ENCODE measurements at places on chromosomes 1 and 21.

DNA sequence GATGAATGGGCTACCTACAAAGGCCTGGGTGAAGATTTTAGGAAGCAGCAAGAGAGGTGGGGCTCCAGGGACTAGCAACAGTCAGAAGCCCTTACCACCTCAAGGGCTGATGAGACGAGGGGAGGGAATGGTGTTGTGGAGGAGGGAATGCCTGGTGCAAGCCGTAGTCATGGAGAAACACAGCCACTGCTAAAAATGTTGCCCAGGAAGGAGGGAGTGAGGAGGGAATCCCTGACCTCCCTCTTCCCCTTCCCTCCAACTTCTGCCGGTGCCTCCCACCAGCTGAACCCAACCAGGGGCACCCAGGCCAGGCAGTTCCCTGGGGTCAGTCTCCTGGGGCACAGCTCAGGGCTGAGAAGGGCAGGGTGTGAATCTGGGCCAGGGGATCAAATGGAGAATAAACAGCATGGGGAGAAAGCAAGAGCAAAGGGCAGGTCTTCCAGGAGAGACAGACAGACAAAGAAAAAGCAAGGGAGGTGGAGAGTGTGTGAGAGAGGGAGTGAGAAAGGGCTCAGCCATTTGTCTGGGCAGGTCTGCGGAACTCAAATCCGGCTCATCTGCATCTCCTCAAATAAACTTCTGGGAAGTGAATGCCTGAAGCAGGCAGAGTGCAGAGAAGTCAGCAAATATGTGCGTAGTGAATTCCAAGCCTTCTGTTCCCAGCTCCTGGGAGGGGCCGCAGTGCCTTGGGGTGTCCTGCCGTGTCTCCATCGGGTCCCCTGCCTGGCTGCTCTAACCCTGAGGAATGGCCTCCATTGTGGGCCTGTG is 27.1 kb upstream of the POU3F1 start:
- DNase-seq, result no peak

DNA sequence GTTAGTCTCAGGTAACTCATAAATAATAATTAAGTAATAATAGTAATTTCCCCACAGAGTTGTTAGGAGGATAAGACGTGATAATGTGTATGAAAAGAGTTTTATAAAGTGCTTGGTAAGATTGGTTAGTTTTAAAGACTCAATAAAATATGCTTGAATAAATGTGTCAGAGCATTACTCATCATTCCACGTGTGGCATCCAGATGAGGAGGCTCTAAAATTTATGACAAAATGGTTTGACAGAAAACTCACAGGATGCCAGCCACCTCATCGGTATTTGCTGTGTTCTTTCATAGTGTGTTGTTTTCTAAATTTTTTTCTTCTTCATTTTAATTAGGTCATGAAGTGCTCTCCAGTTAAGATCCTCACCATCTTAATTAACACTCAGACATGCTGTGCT is 19.1 kb upstream of the SPAG17 start:
- DNase-seq, result no peak

- no peak for DNase-seq
Measured at GRCh38 chr1:54287801-54288211, 87.8 kb downstream of the MRPL37 start.

DNA sequence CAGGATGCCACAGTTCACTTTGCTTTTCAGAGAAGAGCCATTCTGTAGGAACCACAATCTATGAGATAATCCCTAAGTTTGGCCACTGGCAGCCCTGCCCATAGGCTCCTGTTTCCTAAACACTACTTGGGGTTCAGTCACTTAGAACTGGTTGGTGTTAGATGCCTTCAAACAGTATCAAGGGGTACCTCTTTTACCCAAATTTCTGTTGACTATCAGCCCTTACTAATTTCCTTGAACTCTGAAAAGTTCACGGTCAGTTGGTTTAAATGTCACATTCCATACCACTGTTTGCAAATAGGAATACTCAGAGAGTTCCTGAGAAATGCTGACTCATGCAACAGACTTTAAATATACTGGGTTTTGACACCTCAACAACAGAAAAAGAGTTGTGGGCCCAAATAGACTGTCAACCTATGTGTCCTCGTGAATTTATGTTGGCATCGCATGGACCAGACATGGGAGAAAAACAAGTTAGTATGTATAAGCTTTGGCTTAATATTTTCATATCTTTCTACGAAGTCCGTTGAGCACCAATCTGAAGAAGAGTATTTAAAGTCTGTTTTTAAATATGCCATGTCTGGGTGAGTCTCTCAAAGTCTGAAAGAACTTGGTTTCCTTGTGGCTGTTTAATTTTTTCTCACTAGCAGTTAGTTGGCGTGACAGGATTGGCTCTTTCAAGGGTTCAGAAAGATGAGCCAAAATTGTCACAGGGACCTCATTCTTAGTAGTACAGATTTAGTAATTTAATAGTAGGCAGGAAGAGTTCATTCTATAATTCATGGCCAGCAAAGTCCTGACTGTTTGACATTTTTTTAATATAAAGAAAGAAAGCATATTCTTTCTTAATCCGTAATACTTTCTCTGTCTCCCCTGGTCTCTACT is 56.5 kb upstream of the ZNF326 start:
- no peak for DNase-seq

GRCh38 chr1:202167708-202168415 is 7.5 kb upstream of the PTPN7 start:
- no peak for DNase-seq

DNA sequence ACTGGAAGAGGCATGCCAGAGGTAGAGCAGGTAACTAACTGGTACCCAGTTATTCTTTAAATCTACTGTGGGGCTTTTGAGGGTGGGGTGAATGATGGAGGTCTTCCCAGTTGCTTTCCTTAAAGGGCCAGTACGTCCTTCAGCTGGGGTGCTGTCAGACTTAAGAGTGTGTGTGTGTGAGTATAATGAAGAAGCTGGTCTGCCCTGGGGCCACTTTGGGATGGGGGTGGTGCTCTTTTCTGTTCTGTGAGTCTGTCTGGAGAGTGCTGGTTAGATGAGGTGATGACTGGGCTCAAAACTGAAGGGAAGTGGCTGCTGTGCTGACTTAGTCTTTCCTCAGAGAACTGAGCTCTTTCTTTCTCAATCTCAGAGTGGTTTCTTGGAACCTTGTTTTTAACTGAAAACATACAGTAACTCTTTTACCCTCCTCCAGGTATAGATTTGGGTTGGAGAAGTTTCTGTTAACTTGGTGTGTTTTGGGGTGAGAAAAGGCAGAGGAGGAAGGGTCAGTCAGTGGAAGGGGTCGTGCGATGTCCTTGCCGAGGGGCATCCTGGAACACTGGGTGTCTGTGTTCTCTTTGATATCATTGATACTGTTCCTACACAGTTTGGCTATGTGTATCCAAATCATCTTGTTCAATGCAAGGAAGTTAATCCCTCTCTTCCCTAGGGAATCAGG is 746 bp downstream of the MACF1 start:
- DNase-seq, result no peak

- no peak for DNase-seq
Measured at GRCh38 chr1:27726173-27727044, 648 bp downstream of the FAM76A start.

DNA sequence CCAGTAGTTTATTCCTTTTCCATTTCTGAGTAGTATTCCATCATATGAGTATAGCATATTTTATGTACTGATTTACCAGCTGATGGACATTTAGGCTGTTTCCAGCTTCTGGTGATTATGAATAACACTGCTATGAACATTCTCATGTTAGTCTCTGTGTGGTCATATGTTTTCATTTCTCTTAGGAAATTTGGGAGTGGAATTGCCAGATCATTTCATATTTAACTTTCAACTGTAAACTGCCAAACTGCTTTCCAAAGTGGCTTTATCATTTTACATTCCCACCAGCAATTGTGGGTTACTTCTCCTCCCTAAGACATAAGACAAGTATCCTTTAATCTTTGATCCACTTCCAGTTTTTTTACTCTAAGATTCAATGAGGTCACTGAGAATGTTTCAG is 85.7 kb upstream of the RALGPS2 start:
- no peak for DNase-seq

DNA sequence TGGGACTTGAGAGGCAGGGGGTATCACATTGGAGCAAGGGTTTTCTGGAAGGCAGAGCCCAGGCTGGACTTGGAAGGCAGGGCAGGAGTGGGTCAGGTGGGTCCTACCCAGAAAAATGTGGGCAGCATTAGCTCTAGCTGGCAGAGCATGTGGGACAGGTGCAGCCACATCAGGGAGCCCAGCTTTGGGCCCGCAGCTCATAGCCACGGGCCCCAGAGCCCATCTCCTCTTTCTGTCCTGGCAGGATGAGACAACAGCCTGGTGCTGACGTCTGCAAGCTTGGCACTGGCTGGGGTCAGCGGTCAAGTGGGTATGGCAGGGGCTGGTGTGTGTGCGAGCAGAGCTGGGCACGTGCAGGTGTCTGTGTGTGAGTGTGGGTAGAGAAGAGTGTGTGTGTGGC is 154.7 kb downstream of the GRIK3 start:
- no peak for DNase-seq

GRCh38 chr1:76300556-76300955 is 226.0 kb downstream of the ST6GALNAC3 start:
- DNase-seq, result no peak

DNA sequence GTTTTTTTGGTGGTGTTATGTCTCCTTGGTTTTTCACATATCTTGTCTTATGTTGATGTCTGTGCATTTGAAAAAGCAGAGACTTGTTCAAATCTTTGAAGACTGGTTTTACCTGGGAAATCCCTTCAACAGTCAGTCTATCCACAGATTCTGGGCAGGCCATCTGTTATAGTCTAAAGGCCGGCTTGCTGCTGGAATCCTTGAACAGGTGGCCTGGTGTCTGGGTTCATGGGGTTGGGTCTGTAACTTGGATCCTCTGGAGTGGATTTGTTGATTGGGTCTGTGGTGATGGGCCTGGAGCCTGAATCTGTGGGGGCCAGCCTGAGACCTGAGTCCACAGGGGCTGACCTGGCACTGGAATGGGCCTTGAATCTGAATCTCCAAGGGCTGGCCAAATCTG is 12.2 kb downstream of the LORICRIN start:
- DNase-seq, result no peak

- DNase-seq, result no peak
Measured at GRCh38 chr1:234692966-234693580, 83.1 kb upstream of the IRF2BP2 start.

- no peak for DNase-seq
Measured at GRCh38 chr1:190416239-190416638, 61.4 kb downstream of the BRINP3 start.

- DNase-seq, result no peak
Measured at GRCh38 chr1:155859881-155860871, 809 bp downstream of the SYT11 start.

GRCh38 chr1:36406440-36406839 is 8.7 kb upstream of the LSM10 start:
- no peak for DNase-seq

DNA sequence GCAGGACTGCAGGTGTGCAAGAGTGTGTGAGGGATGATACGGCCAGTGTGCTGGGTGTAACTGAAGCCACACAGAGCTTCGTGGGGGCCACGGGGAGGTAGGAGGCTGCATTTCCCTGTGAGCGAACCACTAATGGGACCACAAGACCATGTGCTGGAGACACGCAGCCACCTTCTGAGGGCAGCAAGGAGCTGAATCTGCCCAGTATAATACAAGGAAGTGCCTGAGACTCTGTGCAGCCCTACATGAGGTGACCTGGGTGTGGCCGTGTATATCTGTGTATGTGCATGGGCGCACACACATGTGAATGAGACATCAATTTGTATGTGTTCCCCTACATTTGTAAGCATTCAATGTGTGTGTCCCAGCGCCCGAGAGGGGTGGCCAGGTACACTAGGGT is 50.8 kb downstream of the CHD5 start:
- DNase-seq, result no peak

DNA sequence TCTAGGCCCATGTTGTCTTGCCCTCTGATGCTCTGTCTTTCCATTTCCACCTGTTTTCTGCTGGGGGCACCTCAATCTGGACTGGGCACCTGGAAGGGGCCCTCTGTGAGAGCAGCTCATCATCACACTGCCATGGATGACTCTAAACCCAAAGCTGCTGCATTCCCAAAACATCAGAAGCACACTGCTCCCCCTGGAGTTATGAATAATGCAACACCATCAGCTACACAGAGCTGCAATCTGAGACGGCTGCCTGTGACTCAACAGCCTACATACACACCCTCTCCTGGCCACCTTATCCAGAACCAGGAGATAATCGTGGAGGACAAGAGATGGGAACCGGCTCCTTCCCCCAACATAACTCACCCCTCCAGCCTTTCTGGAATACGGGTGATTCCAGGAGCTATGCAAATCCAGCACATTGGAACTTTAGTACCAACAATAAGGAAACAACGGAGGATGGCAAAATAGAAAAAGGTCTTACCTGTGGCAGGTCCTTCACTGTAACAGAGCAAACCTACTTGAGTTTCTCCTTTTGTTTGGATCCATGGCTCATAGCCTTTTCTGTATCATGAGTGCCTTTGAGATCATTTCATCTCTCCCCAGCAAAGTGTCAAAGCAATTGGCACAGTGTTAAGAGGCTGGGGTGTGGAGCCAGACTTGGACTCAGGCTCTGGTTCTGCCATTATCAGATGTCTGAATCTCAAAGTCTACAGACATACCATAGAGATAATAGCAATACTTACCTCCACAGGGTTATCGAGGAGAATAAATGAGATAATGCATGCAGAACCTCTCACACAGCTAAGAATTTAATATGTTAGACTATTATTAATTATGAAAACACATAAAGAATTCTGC is 29.3 kb downstream of the AK2 start:
- no peak for DNase-seq

GRCh38 chr1:229087906-229088305 is 183.0 kb upstream of the RAB4A start:
- no peak for DNase-seq

DNA sequence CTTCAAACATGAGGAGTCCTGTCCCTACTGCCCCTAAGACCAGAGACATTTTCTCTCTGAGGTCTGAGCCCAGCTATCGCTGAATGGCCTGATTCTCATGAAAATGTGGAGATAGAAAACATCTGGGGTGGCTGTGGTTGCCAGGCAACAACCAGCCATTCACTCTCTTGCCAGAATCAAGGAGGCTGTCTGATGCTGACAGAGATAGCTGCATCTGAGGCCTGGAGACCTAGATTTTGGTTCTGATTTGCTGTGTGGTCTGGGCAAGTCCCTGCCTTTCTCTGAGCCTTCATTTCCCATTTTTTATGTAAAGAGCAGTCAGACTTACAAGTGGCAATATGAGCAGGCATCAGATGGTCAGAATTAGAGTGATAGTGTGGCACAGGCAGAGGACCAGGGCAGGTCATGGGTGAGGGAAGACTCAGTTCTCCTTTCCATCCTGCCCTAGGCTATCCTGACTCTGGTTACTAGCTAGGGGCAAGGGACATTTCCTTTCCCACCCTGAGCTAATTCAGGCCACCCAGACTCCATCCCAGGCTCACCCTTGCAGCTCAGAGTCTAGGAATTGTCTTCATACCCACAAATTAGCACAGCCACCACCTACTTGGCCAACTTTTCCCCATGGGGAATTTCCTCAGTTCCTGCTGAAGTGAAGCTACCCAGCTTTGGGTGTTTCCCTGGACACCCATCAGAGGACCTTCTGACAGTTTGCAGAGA is 20.0 kb upstream of the RNF19B start:
- no peak for DNase-seq

DNA sequence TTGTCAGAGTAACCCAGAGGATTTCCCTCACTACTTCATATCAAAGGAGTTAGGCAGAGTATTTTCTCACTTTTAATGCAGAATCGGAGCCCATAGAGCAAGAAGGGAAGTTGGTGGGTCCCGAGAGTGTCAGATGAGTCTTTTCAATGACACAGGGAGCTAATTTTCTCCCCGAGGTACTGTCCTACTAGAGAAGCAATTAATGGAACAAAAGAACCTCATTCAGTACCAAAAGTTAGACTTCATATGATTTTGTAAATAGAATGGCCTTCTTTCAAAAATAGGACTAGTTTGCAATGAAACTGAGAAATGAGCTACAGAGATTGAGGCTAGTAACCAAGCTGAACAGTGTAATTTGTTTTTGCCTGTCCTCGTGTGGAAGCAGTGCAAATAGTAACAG is 3.9 kb downstream of the NCAM2 start:
- no peak for DNase-seq

Measured in epithelial cell of prostate (primary cell).